Stimulated activated CD8-positive, alpha-beta memory T cell treated with anti-CD3 and anti-CD28 coated beads, Interleukin-2, amount 100 ng/mL, for 1 hour (primary cell): ENCODE measurements at places on chromosomes 2 and 18.

DNA sequence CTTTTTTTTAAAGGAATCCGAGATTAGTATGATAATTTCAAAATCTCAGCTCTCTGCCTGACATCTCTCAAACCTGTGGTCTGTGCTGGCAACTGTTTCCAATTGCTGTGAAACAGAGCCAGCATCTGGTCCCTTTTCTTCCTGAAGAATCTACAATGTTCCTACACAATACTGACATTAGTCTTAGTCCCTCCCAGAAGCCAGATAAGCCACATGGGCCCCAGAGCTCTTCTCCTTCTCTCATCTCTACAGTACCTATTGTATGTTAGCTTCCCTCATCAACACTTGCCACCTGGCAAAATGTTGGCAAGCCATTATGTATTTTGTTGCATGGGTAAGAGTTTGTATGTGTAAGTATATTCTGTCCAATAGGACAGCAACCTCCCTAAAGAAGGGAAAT is 62.9 kb upstream of the CDKL4 start:
- DNase-seq: no peak

- DNase-seq: no peak
These were observed 13.6 kb downstream of the FHOD3 start for GRCh38 chr18:36311026-36311570.

GRCh38 chr2:56260415-56260814 is 76.6 kb downstream of the CCDC85A start:
- no peak for DNase-seq

DNA sequence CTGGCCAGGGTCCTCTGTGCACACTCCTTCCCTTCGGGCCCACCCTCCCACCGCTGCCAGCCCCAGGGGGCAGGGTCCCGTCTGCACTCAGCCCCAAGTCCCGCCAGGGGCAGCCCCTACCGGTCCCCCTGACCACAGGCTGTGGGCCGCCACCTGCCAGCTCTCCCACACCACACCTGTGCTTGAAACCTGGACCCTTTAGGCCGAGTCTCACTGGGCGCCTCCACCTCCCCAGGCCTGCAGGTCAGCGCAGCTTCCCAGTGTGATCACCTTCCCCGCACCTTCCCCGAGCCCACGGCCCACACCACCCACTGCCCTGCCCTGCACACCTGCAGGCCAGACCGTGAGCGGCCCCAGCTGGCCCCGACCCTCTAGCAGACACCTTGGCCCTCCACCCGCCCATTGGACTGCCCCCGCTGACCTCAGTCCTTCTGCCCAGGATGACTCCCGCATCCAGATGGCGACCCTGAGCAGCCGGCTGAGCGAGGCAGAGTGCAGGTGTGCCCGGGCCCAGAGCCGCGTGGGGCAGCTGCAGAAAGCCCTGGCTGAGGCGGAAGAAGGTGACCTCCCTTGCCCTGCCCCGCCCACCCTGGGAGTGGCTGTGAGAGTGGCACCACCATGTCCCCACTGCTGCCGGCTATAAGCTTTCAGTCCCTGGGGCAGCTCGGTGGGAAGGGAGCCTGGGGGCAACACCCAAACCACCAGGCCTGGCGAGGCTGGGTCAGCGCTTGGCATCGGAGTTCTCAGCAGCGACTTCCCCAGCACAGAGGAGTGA is 31.3 kb upstream of the SNED1 start:
- no peak for DNase-seq

- DNase-seq: no peak
These were observed 4.2 kb downstream of the SLC25A12 start for GRCh38 chr2:171889808-171890207.

GRCh38 chr2:59206361-59206760 is 965.2 kb upstream of the FANCL start:
- DNase-seq: no peak

GRCh38 chr2:183195998-183196409 is 71.8 kb downstream of the NUP35 start:
- no peak for DNase-seq

DNA sequence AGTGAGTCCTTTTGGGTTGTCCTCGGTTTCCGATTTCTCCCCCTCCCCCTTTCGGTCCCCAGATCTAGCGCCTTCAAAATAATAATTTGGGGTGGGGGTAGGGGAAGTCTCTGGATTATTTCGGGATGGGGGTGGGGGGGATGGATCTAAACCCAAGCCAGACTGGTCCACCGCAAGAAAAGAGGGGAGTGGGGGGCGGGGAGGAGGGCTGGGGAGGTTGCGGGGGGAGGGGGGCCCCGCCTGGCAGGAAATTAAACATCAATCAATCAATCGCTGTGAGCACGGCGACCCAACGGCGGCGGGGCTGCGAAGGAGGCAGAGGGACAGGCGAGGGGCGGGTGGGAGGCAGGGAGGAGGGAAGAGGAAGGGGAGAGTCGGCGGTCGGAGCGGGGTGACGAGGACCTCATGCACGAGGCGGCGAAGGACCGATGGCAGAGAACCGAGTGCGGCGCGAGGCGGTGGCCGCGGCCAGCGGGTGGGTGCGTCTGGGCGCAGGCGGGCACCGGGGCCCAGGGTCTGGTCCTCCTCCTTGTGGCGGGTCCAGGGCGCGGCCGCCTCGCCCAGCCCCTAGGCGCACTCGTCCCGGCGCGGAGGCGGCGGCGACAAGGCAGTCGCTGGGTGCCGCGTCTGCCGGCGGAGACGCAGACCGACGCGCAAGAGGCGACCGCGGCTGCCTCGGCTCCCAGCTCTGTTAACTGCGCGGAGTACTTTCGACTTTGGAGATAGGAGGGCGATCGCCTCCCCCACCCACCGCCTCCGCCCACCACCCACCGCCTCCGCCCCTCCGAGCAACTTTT is 468 bp upstream of the SATB2 start:
- no peak for DNase-seq
